ENCODE measurements at places on chromosomes 4 and X.

- H3K27me3 ChIP-seq = peaks cover 5% of the 10 kb centered on the region
- H3K4me3 ChIP-seq = no peak overlapping the region
- no peak overlapping the region for H3K27ac ChIP-seq
- no peak for DNase-seq
- H3K4me1 ChIP-seq = no peaks in the 10 kb centered on the region
- H3K36me3 ChIP-seq = no peaks in the 10 kb centered on the region
Observed at GRCh38 chr4:7281691-7282665, 89.6 kb downstream of the SORCS2 start.

- no peak for DNase-seq
- no peaks in the 10 kb centered on the region for H3K4me1 ChIP-seq
- peaks cover 1% of the 10 kb centered on the region for H3K27me3 ChIP-seq
- no peak overlapping the region for H3K27ac ChIP-seq
Observed at GRCh38 chrX:53479301-53479700, 45.1 kb upstream of the HSD17B10 start.

DNA sequence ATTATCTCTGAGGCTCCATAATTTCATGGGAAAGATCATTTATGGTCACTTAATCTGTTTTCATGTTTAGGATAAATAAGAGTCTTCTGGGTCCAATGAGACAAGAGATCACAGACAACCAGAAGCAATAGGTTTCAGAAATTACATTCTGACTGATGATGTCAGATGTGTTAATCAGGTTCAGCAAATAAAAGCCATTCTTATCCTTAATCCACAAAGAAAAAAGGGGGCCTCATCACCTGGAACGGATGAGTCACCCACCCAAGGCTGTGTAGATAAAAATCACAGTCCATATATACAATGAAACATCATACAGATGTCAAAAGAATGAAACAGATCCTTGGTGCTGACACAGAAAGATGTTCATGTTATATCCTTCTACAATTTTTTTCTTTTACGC is 36.6 kb downstream of the SYTL4 start:
- H3K27me3 ChIP-seq = peaks cover 26% of the 10 kb centered on the region
- H3K36me3 ChIP-seq = no peaks in the 10 kb centered on the region
- H3K4me3 ChIP-seq = no peak overlapping the region

GRCh38 chr4:182142176-182143085 is 100.8 kb upstream of the TENM3 start:
- DNase-seq = no peak
- H3K4me1 ChIP-seq = peaks cover 18% of the 10 kb centered on the region
- no peak overlapping the region for H3K4me3 ChIP-seq
- H3K27me3 ChIP-seq = peaks cover 87% of the 10 kb centered on the region

DNA sequence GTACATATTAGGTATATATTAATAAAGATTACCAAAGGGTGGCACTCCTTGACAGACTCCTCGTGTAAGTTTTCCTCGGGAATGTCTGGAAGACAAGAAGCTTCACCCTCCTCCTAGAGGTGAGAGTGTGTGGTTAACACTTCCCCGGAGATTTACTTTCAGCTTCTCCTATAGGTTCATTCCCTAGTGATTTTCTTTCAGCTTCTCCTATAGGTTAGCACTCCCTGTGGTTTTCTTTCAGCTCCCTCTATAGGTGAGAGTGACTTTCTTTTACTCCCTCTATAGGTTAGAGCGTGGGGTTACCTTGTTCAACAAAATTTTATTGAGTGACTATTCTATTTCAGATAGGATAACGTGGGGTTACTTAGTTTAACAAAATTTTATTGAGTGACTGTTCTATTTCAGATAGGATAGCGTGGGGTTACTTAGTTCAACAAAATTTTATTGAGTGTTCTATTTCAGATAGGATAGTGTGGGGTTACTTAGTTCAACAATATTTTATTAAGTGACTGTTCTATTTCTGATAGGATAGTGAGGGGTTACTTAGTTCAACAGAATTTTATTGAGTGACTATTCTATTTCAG is 106.0 kb upstream of the PLAC1 start:
- DNase-seq = no peak
- H3K27me3 ChIP-seq = no peaks in the 10 kb centered on the region
- H3K4me3 ChIP-seq = no peak overlapping the region
- no peaks in the 10 kb centered on the region for H3K36me3 ChIP-seq
- no peak overlapping the region for H3K27ac ChIP-seq
- H3K4me1 ChIP-seq = no peaks in the 10 kb centered on the region

- no peaks in the 10 kb centered on the region for H3K36me3 ChIP-seq
- H3K27me3 ChIP-seq = no peaks in the 10 kb centered on the region
- no peak for DNase-seq
- no peak overlapping the region for H3K4me3 ChIP-seq
Observed at GRCh38 chrX:142134533-142134932, 70.6 kb downstream of the MAGEC2 start.

- H3K4me3 ChIP-seq = no peak overlapping the region
- H3K27ac ChIP-seq = no peak overlapping the region
- no peaks in the 10 kb centered on the region for H3K4me1 ChIP-seq
- DNase-seq = no peak
Observed at GRCh38 chr4:76569225-76569624, 134.2 kb downstream of the SHROOM3 start.

- H3K36me3 ChIP-seq = no peaks in the 10 kb centered on the region
- no peak overlapping the region for H3K27ac ChIP-seq
- peaks cover 4% of the 10 kb centered on the region for H3K27me3 ChIP-seq
Observed at GRCh38 chr4:176638992-176639391, 153.7 kb downstream of the VEGFC start.

DNA sequence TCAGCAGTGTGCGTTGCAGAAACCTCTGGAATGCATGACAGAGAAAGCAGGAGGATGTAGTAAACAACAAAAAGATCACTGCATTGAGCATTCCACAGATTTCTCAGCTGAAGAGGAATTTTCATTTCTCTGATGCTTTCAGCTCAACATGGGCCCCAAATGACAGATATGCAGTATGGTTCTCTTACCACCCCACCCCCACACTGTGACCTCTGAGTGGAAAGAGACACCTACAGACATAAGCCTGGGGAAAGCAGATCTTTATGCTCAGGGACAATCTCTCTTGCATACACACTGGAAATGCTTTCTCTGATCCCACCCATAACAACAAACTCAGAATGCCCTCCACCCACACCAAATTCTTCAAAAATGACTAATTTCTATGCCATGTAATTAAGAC is 983.7 kb upstream of the LCORL start:
- H3K27me3 ChIP-seq = no peaks in the 10 kb centered on the region
- no peak overlapping the region for H3K4me3 ChIP-seq
- no peak overlapping the region for H3K27ac ChIP-seq
- H3K4me1 ChIP-seq = no peaks in the 10 kb centered on the region
- no peak for DNase-seq

DNA sequence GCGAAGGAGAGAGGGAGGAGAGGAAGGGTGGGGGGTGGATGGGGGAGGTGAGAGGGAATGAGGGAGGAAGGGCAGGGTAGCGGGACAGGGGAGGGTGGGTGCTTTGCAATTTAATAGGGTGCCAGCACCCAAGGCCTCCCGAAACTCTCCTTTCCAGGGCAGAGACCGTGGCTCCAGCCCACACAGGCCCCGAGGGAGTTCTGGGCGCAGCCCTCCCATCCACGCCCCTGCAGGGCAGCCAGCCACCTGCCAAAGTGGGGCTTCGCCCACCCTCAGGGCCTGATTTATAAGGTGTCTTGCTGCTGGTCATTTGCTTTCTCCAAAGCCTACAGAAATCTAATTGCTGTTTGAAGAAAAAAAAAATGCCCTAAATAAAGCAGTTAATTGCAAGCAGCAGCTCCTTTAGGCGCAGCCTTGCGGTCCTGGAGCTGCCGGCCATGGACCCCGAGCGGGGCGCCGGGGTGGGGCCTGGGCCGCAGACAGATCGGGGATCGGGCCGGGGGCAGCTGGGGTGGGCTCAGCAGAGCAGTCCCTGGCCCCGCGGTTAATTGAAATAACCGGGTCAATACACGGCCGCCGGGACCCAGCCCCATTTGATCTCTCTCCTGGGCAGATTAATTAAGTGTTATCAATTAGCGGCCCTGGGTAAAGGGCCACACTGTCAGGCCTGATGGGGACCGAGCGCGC is 106.0 kb upstream of the NKX1-1 start:
- H3K36me3 ChIP-seq = no peaks in the 10 kb centered on the region
- peak overlapping the region; percentile 12 for H3K27ac ChIP-seq
- peak overlapping the region; percentile 42 for H3K4me3 ChIP-seq

DNA sequence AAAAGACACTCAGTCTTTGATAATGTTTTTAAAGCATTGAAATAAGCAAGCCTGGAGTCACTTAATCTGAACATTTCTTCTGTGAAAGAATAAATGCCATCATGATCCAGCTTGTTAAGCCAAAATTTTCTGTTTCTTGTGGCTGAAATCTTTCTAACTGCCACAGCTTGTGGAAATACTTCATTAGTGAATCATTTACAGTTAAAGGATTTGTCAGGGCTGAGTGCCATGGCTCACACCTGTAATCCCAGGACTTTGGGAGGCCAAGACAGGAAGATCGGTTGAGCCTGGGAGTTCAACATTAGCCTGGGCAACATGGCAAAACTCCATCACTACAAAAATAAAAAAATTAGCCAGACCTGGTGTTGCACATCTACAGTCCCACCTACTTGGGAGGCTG is 93.3 kb upstream of the PDE5A start:
- peaks cover 6% of the 10 kb centered on the region for H3K27me3 ChIP-seq
- no peak overlapping the region for H3K27ac ChIP-seq
- H3K4me3 ChIP-seq = no peak overlapping the region
- H3K36me3 ChIP-seq = no peaks in the 10 kb centered on the region
- no peak for DNase-seq

DNA sequence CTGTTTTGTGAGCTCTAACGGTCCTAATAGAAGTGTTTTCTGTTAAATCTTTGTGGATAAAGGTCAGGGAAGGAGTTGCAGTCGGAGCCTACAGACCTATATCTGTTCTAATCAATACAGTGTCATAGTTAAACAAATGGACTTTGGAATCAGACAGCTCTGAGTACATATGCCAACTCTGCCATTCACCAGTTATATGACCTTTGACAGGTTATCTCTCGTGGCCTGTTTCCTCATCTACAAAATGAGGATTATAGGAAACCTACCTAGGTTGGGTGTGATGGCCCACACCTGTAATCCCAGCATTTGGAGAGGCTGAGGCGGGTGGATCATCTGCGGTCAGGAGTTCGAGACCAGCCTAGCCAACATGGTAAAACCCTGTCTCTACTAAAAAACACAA is 89.7 kb downstream of the MID1IP1 start:
- no peak for DNase-seq
- H3K4me1 ChIP-seq = peaks cover 7% of the 10 kb centered on the region
- no peak overlapping the region for H3K4me3 ChIP-seq
- no peaks in the 10 kb centered on the region for H3K27me3 ChIP-seq

- peaks cover 23% of the 10 kb centered on the region for H3K27me3 ChIP-seq
- H3K27ac ChIP-seq = no peak overlapping the region
- H3K36me3 ChIP-seq = no peaks in the 10 kb centered on the region
- no peak for DNase-seq
- no peaks in the 10 kb centered on the region for H3K4me1 ChIP-seq
Observed at GRCh38 chr4:18042754-18043153, 21.2 kb upstream of the LCORL start.

- DNase-seq = no peak
- H3K4me3 ChIP-seq = no peak overlapping the region
- no peaks in the 10 kb centered on the region for H3K36me3 ChIP-seq
- H3K27me3 ChIP-seq = no peaks in the 10 kb centered on the region
- H3K4me1 ChIP-seq = peaks cover 8% of the 10 kb centered on the region
- H3K27ac ChIP-seq = peak overlapping the region; percentile 53
Observed at GRCh38 chrX:154121961-154122360, 22.1 kb upstream of the OPN1LW start.

DNA sequence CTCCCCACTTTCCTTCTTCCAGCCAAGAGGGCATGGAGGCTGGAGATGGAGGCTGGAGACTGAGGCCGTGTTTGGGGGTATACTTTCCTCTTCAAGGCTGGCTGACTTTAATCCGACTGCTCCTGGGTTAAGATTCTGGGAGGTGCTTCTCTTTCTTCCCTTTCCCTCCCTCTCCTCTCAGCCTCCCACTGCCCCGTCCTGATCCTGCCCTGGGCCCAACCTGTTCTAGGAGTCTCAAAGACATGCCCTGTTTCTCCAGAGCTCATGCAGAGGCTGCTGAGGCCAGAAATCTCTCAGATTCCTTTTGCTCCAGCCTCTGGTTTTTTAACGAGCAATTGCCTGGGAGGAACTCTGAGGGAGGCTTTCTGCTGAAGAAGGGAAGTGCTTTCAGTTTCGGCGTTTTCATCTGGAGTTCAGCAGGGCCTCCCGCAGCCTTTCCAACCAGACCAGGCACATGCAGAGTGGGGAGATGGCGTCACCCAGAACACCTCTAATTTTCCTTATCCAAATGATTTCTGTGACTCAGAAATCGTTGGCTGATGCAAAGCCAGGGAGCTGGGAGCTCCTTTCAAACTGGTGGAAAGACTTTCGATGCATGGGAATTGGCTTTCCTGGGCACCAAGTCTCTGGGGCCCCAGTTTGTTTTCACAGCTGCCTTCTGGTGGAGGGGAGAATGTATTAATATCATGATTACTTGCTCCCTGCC is 34.5 kb upstream of the FAM9C start:
- no peaks in the 10 kb centered on the region for H3K36me3 ChIP-seq
- peak overlapping the region; percentile 75 for H3K4me3 ChIP-seq
- peaks cover 85% of the 10 kb centered on the region for H3K4me1 ChIP-seq
- DNase-seq = no peak

GRCh38 chr4:117429506-117429905 is 344.1 kb upstream of the TRAM1L1 start:
- H3K4me1 ChIP-seq = no peaks in the 10 kb centered on the region
- no peaks in the 10 kb centered on the region for H3K27me3 ChIP-seq
- H3K27ac ChIP-seq = no peak overlapping the region
- no peak for DNase-seq

DNA sequence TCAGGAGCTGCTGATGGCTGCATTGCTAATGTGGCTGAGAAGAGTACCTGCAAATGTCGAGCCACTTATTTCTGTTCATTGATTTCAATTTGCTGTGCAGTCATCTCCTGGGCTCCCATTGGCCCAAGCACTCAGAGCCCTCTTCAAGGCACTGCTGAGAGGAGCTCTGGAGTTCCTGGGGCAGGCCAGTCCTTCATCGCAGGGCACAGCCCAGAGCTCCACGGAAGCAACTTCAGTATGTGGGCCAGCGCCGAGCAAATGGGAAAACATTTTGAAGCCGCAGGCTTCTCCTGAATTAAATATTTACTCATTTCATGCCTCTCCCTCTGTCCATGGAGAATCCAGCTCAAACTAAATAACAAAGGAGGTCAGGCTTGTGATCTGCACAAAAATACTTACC is 383.3 kb downstream of the BCOR start:
- H3K27me3 ChIP-seq = no peaks in the 10 kb centered on the region
- no peak overlapping the region for H3K27ac ChIP-seq
- DNase-seq = no peak
- H3K36me3 ChIP-seq = no peaks in the 10 kb centered on the region

DNA sequence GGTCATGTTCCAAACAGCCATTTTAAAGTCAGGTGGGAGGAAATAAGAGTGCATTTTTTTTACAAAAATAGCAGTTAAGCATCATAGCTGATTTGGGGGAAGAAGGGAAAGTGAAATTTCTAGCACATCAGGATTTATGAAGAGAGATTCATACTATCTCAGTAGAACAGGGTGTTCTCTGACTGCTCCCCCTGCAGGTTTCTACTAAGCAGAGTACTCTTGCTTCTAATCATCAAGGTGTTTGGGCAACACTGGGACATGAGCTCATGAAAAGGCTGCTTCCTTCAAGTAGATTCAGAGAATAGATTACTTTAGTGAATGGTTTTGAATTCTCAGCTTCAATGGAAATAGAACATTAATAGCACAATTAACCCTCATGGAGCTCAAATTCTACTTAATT is 591.4 kb upstream of the PCDH10 start:
- H3K4me3 ChIP-seq = no peak overlapping the region
- no peaks in the 10 kb centered on the region for H3K36me3 ChIP-seq
- H3K4me1 ChIP-seq = peaks cover under 1% of the 10 kb centered on the region
- DNase-seq = no peak
- H3K27me3 ChIP-seq = no peaks in the 10 kb centered on the region

Measured in naive thymus-derived CD8-positive, alpha-beta T cell (primary cell).